Heart left ventricle (tissue), 16 donors: ENCODE measurements at places on chromosomes 13 and 19. TPM values are rescaled to one million over a fixed set of nuclear protein-coding genes. Genes with fewer than 3 reads are reported as not detected.

Gene ZNF584
- 18.9 TPM for total RNA-seq

- DNase-seq = no peak
Measured at GRCh38 chr19:54674021-54674617, 11.3 kb downstream of the LILRB4 start.

- no peak for DNase-seq
Measured at GRCh38 chr19:35403116-35403760, 32.4 kb downstream of the GPR42 start.

DNA sequence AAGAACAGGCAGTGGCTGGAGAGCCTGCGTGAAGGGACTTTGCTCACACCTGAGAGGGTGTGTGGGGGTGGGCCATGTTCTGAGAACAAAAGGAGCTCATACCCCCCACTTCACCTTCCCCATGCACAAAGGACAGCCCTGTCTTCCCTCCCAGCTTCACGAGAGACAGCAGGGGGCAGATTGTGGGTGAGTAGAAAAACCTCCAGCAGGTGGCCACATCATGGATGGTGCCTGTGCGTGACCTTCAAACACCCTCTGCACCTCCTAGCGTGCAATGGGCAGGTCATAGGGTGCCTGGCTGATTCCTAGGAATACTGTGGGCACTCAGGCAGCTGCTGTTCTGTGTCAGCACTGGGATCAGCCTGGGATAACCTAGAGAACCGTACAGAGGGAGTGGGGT, 36.3 kb upstream of the PSG9 start:
- no peak for DNase-seq

Gene KCNC3
- total RNA-seq = 2.5 TPM

GRCh38 chr13:42266473-42266872, 5.5 kb upstream of the AKAP11 start:
- no peak for DNase-seq

Gene SELENOV
- total RNA-seq = not detected

DNA sequence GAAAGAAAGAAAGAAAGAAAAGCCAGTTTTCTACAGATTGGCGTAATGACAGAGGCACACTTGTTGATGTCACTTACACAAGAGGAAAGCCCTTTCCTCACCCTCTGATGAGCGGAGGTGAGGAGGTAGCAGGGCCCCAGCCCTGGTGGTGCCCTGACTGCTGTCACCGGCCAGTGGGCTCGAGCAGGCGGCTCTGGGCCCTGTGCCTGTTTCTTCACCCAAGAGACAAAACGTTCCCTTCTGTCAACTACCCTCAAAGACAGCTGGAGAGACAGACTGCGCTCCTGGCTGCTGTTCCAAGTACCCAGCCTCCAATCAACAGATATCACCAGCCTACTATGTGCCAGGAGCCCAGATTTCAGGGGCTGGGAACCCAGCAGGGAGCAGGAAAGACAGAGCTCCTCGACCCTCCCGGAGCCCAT, 10.1 kb downstream of the EPS15L1 start:
- peak; percentile 88 for DNase-seq

- no peak for DNase-seq
Measured at GRCh38 chr13:73580513-73581267, 521.9 kb downstream of the KLF5 start.
